Natural killer cell (primary cell): ENCODE measurements at places on chromosomes 2 and 18. TPM values are rescaled to one million over a fixed set of nuclear protein-coding genes. Genes with fewer than 3 reads are reported as not detected.

The UBR3 gene
- total RNA-seq, result 54.5 TPM

The DSG4 gene
- not detected for total RNA-seq

- no peak for DNase-seq
Measured at GRCh38 chr2:154914561-154914960, 216.1 kb downstream of the KCNJ3 start.

DNA sequence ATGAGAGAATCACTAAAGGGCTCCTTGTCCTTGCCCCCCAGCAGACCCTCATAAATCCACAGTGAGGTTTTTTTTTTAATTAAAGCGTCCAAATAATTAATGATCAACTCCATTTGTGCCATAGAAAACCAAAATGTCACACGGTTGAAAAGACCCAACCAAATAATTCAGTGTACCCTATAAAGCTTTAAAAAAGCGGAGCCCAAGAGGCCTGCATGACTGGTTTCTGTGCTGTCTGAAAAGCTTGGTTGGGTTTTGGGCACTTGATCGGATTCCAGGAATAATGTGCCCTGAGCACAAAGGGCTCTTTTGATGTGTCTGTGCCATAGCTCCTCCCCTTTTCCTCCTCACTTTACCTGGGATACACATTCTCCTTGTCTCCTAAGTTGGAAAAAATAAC, 523.2 kb downstream of the TNS1 start:
- DNase-seq, result no peak

GRCh38 chr2:152588998-152589397, 128.3 kb downstream of the PRPF40A start:
- no peak for DNase-seq
